ENCODE measurements at places on chromosomes 16 and 17. TPM values are rescaled to one million over a fixed set of nuclear protein-coding genes. Genes with fewer than 3 reads are reported as not detected.

SLC12A3 gene
- not detected for total RNA-seq

GP1BA gene
- not detected for total RNA-seq

SEPTIN1 gene
- 0.50 TPM for total RNA-seq

ATAD5 gene
- 0.15 TPM for total RNA-seq

MBTPS1 gene
- total RNA-seq, result 81.0 TPM

SLC38A8 gene
- total RNA-seq, result not detected

PDE6G gene
- total RNA-seq, result 0.98 TPM
